ENCODE measurements at places on chromosomes 3 and 15. TPM values are rescaled to one million over a fixed set of nuclear protein-coding genes. Genes with fewer than 3 reads are reported as not detected.

DNA sequence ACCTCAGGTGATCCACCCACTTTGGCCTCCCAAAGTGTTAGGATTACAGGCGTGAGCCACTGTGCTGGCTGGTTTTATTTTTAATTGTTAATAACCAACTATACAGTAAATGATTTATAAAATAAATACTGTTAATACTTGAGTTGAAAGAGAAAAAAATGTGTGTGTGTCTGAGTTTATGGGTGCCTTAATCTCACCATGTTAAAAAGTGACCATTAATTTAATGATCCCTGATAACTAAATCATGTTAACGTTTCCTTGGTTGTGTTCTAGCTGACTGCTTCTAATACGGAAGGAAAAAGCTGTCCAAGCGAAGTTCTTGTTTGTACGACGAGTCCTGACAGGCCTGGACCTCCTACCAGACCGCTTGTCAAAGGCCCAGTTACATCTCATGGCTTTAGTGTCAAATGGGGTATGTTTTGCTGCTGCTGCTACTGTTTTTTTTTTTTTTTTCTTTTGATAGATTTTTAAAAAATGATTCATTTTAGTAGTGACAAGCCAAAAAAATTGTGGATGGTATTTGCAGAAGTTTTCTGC lies 113.5 kb downstream of the GHSR start:
- H3K4me3 ChIP-seq, result no peak overlapping the region
- H3K27me3 ChIP-seq, result no peaks in the 10 kb centered on the region
- H3K36me3 ChIP-seq, result peaks cover 38% of the 10 kb centered on the region
- no peak for DNase-seq
- peaks cover 6% of the 10 kb centered on the region for H3K4me1 ChIP-seq

DNA sequence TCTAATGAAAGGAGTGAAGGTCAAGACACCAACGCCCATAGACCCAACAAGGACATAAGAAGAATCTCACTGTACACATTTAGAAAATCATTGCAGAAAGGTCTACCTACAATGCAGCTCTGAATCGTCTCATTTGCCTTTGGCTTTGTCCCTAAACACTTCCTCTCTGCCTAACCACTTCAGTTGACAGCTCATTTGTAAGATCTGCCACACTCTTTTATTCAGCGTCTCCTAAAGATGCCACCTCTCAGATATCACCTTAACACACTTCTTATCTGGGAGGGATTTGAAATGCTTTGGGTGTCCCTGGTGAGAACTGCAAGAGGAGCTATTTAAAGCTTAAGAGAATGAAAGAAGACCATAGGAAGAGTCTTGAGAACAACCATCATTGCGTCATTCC lies 38.7 kb downstream of the RAB27A start:
- H3K27me3 ChIP-seq, result no peaks in the 10 kb centered on the region
- no peak overlapping the region for H3K27ac ChIP-seq
- H3K36me3 ChIP-seq, result no peaks in the 10 kb centered on the region
- H3K4me1 ChIP-seq, result no peaks in the 10 kb centered on the region

POLQ gene
- total RNA-seq, result 12.2 TPM

GRCh38 chr3:168859143-168859542 lies 763.4 kb upstream of the GOLIM4 start:
- H3K36me3 ChIP-seq, result no peaks in the 10 kb centered on the region
- H3K4me3 ChIP-seq, result peak overlapping the region; percentile 13
- peaks cover 3% of the 10 kb centered on the region for H3K4me1 ChIP-seq
- DNase-seq, result no peak
- H3K27ac ChIP-seq, result peak overlapping the region; percentile 44

DNA sequence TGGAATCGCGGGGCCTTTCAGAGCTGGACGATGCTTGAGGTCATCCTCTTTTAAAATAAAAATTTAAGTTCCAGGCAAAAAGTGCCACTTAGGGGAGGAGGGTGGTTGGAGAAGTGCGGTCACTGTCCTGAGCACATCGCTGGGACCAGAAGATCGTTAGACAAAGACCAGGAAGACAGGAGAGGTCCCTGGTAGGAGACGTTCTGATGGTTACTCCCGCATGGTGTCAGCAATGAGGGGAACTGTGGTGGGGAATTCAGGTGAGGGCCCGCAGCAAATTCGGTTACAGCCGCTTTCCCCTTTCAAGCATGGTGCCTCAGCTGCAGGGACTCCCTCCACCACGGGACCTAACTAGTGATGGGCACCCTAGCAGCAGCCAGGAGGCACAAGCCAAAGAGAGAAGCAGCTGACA lies 1.0 kb upstream of the ISY1 start:
- H3K27ac ChIP-seq, result peak overlapping the region; percentile 100
- no peaks in the 10 kb centered on the region for H3K27me3 ChIP-seq
- no peak for DNase-seq
- peaks cover 25% of the 10 kb centered on the region for H3K4me1 ChIP-seq

HCLS1 gene
- 6.0 TPM for total RNA-seq

- no peaks in the 10 kb centered on the region for H3K36me3 ChIP-seq
- DNase-seq, result no peak
- no peak overlapping the region for H3K4me3 ChIP-seq
These were observed 49.0 kb downstream of the CCDC54 start for GRCh38 chr3:107426223-107426622.

DNA sequence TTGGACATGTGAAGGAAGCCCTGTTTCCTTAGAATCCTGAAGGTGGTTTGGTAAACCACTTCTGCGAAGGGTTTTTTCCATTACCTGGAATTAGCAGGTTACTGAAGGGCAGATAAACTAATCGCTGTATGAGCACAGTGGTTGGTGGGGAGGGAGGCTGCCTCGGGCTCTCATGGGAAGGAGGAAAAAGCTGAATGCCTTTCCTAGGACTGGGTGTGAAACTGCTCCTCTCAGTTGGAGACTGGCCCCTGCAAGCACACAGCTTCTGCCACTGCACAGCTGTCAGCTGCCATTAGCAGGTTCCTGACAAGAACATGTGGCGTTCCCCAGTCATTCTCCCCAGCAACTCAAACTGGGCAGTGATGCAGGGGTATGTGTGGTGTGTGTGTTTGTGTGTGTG lies 376.3 kb downstream of the GAP43 start:
- H3K36me3 ChIP-seq, result peaks cover 9% of the 10 kb centered on the region
- DNase-seq, result no peak
- no peak overlapping the region for H3K27ac ChIP-seq
- H3K4me1 ChIP-seq, result peaks cover 21% of the 10 kb centered on the region
- H3K4me3 ChIP-seq, result no peak overlapping the region
- peaks cover 3% of the 10 kb centered on the region for H3K27me3 ChIP-seq

NDUFAF3 gene
- 67.0 TPM for total RNA-seq

DNA sequence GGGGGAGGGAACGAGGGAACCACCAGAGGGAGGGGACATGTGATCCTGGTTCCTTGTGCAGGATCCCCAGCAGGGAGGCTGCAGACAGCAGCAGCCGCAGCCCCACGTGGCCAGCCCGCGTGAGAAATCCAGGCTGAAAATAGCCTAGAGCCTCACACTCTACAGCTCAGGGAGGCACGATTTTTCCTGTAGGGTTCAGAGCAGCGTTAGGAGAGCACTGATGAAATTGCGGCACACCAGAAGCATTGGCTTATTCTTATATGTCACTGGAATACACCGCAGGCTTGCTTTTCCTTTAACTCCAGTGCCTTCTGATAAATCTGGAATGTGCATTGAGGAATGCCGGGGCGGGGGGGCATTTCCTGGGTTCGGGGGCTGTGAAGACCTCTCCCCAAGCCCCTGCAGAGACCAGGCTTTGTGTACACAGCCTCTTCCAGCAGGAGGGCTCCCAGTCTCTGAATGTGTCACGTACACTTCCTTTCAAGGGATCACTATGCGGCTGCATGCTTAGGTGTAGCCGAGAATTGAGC lies 193.0 kb downstream of the ATP10A start:
- no peaks in the 10 kb centered on the region for H3K36me3 ChIP-seq
- H3K4me3 ChIP-seq, result peak overlapping the region; percentile 75
- H3K27me3 ChIP-seq, result peaks cover 14% of the 10 kb centered on the region
- H3K27ac ChIP-seq, result peak overlapping the region; percentile 14
